NCI-H2081 (cell line): ENCODE measurements at places on chromosomes 16 and 17.

DNA sequence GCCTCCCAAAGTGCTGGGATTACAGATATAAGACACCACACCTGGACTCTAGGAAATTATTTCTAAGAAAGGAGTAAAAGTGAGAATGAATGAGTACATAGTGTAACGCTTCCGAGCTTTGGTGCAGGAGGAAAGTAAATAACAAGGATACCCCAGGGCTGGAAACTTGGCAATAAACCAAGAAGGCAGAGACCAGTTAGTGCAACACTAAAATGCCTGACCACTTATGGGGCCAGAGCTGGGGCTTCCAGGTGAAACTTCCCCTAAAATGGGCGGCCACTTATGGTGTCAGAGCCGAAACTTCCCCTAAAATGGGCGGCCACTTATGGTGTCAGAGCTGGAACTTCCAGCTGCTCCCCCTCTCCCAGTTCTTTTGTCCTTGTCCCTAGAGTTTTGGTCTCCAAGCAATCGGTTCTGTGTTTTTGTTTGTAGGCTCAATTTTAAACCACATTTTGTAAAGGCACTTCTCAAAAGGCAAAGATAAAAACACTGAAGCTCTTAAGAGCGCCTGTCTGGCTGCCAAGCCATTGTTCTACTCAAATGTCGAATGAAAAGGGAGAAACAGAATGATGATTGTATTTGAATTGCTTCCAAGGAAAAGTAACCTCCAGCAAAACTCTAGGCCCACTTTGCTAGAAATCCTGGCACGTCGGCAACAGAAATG is 63.9 kb downstream of the NXN start:
- DNase-seq: peak; percentile 72

DNA sequence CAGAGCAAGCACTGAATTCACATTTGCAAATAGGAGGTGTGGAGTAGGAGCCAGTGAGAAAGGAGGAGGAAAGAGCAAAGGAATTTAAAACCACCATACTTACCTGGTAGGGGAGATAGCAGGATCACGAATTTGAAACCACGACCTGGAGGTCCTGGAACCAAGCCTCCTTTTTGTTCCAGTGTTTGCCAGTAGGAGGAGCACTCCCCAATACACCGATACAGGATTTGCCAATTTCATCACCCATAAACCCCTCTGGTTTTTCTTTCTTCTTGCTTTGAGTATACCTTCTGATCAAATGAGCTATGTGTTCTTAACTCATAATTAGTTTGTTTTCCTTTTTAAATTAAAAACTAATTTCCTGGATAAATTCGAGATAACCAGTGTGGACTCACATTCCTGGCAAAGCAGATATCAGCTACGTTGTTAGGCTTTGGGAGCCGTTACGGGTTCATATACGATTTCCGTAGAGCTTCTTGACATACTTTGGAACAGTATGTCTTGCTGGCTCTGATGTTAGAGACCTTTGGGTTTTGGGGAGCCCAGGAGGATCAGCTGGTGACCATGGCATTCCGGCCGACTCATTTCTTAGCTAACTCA is 22.7 kb downstream of the BCO1 start:
- DNase-seq: no peak

- DNase-seq: no peak
Observed at GRCh38 chr16:47139561-47140185, 4.1 kb downstream of the NETO2 start.

GRCh38 chr17:76138234-76138895 is 2.7 kb downstream of the FOXJ1 start:
- peak; percentile 64 for DNase-seq

GRCh38 chr16:88784074-88784855 is 755 bp downstream of the PIEZO1 start:
- DNase-seq: no peak

GRCh38 chr17:77607606-77608005 is 350.9 kb upstream of the TNRC6C start:
- DNase-seq: no peak

DNA sequence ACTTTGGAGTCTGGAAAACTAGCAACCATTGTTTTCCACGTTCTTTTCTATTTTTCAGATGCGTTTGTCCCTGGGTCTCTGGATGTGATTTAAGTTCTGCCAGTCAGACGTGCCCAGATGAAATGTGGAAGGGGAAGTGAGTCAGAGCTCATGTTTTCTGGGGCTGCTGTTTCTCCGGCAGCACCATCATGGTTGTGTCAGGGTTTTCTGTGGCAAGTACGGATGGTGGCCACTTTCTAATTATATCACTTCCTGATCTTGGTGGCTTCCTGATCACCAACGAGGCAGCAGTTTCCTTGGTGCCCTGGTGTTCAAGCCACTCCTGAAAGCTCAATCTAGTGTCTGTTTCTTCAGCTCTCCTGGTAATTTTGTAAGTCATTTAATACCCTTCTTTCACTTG is 31.4 kb upstream of the PMFBP1 start:
- DNase-seq: no peak

DNA sequence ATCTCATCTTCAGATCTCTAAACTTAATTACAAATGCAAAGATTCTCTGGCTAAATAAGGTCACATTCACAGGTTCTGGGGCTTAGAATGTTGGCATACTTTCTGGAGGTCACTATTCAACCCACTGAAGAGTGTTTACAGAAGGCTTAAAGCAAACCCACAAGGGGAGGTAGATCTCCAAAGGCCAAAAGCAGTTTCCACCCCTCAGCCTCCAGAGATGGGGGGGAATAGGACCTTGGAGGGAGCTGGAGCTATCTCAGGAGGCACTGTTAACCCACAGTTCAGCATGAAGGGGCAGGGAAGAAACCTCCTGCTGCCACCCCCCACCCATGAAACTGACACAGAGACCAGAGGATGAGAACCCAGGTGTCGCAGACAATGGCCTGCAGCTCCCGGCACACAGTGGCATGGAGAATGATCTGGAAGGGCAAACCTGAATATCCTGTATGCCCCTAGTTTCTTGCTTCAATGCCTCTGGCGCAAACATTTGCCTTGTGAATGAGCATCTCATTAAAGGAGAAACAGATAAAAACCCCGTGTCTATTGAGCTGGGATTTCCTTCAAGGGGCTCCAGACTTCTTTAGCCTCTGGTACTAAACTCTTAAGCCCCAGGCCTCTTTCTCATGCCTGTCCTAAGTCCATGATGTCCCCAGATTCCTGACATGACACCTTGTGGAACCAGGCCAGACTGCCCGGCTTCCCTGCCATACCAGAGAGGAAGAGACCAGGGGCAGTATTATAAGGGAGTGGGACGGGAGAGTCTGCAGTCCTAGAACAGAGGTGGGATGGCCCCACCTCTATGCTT is 103.1 kb upstream of the CDH5 start:
- no peak for DNase-seq

DNA sequence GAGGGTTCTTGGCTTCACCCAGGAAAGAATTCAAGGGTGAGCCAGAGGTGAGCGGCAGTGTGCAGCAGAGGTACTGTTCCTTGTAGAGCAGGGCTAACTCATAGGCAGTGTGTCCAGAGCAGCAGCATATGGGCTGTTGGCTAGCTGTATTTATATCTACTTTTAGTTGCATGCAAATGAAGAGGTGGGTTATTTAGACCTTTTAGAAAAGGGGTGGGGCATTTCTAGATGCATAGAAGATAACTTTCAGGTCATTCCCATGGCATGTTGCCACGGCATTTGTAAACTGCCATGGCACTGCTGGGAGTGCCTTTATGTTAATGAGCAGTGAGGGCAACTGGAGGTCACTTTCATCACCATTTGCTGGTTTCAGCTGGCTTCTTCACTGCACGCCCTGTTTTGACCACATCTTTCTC is 141.0 kb downstream of the STX8 start:
- DNase-seq: no peak

- no peak for DNase-seq
Observed at GRCh38 chr17:79011451-79012147, 2.0 kb upstream of the CANT1 start.

- no peak for DNase-seq
Observed at GRCh38 chr17:34840750-34841149, 120.5 kb downstream of the CCT6B start.

DNA sequence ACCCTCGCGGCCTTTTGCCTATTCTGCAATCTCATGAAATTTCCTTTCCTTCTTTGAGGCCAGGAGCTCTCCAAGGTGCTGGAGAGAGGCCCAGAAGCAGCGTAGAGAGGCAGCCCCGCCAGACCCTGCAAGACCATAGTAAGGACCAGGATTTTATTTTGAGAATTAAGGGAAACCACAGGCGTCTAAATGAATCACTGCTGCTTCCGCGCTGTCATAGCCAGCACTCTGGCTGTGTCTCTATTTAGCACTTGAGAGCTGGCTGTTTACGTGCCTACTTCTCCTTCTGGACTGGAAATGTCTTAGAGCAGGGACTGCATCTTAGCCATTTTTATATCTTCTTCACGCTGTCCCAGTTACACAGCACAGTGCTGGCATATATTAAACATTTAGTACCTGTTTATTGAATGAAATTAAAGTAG is 37.6 kb upstream of the PIRT start:
- no peak for DNase-seq

GRCh38 chr16:3457434-3458252 is 14.2 kb downstream of the NAA60 start:
- DNase-seq: peak; percentile 96

- no peak for DNase-seq
Observed at GRCh38 chr16:70800311-70800710, 647 bp downstream of the VAC14 start.

DNA sequence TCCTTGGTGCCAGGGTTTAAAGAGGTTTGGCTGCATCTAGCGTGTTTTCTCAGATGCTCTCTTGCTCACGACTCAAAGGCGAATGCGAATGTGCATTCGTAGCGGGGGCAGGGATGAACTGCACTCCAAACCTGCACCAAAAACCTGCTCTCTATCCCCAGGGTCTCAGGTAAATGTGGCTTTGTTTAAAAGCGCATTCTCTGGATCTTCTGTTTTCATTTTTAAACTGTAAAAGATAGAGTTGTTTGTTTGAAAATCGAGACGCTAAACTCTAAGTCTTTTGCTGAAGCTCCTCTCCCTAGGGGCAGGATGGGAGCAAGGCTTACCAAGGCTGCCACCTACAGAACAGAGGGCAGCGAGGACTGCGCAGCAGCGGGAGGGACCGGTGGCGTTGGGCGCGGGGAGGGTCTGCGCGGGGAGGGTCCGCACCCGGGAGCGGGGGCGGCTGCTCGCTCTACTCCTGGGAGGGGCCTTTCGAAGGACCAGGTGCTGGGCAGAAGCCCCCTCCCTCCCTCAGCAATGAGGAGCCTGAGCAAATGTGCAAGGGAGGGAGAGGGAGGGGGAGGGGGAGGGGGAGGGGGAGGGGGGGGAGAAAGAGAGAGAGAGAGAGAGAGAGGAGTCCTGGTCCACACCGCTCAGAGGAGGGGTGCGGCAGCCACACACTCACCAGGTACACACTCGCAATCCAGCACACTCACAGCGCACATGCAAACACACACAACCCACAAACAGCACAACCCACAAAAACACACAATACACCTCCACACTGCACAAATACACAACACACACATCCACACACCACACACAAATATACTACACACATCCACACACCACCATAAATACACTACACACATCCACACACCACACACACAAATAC is 142.8 kb downstream of the GRIN2A start:
- no peak for DNase-seq

GRCh38 chr17:5050278-5050677 is 15.1 kb upstream of the SLC52A1 start:
- DNase-seq: no peak

DNA sequence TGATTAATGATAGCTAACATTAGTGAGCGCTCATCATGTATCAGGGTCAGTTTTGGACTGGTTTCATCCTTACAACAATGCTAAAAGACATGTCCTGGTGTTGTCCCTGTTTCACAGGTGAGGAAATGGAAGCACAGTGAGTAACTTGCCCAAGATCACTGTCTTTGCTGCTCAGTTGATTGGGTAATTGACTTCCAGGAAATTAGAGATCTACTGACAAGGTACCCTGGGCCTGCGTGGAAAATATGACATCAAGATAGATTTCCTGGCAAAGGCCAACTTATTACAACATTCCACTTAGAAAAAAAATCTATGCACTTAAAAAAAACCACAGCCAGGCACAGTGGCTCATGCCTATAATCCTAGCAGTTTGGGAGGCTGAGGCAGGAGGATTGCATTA is 96.3 kb downstream of the CYLD start:
- no peak for DNase-seq

GRCh38 chr17:40320756-40321523 is 12.0 kb downstream of the RARA start:
- DNase-seq: no peak

- no peak for DNase-seq
Observed at GRCh38 chr16:73028263-73028662, 19.7 kb downstream of the ZFHX3 start.

DNA sequence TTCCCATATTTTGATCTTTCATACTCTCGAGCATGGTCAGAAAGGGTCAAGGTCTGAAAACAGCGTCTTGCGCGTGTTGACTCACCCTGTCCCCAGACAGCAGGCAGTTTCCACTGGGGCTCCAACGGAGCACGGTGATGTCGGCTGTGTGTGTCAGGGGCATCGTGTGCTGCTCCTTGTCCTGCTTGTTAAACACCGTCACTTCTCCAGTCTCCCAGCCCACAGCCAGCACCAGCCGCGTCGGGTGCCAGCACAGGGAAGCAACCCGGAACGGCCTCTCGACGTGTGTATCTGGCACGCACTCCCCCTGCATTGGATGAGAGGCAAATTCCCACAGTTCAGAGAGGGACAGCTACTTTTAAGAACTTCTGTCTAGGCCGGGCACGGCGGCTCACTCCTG is 9.6 kb downstream of the IFT140 start:
- no peak for DNase-seq

GRCh38 chr16:7946142-7946541 is 613.5 kb downstream of the RBFOX1 start:
- DNase-seq: no peak

GRCh38 chr16:67939507-67940445 is 3.1 kb upstream of the PSMB10 start:
- DNase-seq: no peak

GRCh38 chr16:81599034-81599744 is 154.6 kb downstream of the CMIP start:
- DNase-seq: peak; percentile 53

GRCh38 chr16:68711421-68712139 is 25.5 kb upstream of the CDH1 start:
- DNase-seq: no peak

GRCh38 chr17:4334776-4335584 is 31.5 kb downstream of the UBE2G1 start:
- DNase-seq: no peak

- peak; percentile 62 for DNase-seq
Observed at GRCh38 chr17:49315551-49316257, 46.3 kb downstream of the ZNF652 start.

- no peak for DNase-seq
Observed at GRCh38 chr16:2698103-2698870, 16.0 kb downstream of the KCTD5 start.

DNA sequence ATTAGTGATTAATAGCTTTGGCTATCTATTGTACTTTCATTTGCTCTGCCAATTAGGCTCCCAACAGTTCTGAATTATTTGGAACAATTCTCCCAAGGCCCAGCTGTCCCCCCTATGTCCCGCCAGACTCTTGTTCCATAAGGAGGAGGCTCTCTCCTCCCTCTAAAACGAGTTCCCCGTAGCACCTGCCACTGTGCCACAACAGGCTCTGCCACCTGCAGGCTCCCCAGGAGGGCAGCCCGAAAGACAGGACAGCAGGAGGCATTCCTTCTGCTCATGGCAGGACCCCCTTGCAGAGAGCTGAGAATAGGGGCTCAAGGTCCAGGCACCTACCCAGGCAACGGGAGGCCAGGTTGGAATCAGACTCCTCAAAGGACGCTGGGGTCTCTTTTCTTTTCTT is 9.0 kb downstream of the PITPNM3 start:
- DNase-seq: peak; percentile 6

- DNase-seq: no peak
Observed at GRCh38 chr17:74599448-74599939, 7.4 kb upstream of the CD300LD start.
